Stimulated activated CD4-positive, alpha-beta T cell treated with anti-CD3 and anti-CD28 coated beads, TNF-alpha, amount 100 ng/mL, for 1 hour (primary cell): ENCODE measurements at places on chromosomes 7 and 10.

GRCh38 chr10:72746426-72747363 lies 54.8 kb downstream of the MCU start:
- no peak for DNase-seq

DNA sequence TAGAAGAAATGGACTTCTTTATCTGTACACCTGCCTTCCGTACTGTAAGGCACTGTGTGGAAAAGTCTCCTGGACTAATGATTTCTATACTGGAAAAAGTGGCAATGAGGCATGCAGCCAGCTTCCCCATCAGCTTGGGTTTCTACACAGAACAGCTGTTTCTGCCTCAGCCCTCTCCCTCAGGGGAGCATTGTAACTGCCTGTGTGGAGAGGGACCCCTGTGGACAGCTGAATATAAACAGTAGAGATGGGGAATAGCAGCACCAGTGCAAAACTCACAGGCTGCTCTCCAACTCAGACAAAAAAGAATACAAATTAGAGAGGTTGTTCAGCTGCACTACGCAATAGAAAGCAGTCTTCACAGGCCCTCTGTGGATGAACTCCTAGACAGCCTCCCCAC lies 451.3 kb upstream of the MBL2 start:
- no peak for DNase-seq

DNA sequence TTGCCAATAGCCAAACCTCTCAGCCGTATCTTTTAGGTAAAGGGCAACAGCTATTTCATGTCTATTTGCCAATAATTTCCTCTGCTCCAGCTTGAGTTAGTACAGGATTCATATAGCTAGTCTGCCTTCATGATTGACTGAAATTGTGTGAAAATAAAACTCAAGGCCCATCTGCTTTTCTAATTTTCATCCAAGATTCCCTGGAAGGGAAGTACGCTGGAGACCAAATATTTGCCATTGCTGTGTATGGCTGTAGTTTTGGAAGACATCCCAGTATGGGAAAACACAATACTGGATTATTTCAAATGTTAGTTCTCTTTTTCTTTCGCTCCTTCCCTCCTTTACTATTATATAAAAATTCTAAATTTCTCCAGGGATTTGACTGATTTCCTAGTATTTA lies 652.4 kb downstream of the CNTNAP2 start:
- DNase-seq = no peak

- DNase-seq = no peak
Measured at GRCh38 chr7:130887182-130887956, 153.4 kb upstream of the KLF14 start.

- DNase-seq = no peak
Measured at GRCh38 chr10:97689559-97690020, 2.5 kb upstream of the AVPI1 start.

- DNase-seq = no peak
Measured at GRCh38 chr10:37495415-37495814, 362.0 kb downstream of the ZNF248 start.

DNA sequence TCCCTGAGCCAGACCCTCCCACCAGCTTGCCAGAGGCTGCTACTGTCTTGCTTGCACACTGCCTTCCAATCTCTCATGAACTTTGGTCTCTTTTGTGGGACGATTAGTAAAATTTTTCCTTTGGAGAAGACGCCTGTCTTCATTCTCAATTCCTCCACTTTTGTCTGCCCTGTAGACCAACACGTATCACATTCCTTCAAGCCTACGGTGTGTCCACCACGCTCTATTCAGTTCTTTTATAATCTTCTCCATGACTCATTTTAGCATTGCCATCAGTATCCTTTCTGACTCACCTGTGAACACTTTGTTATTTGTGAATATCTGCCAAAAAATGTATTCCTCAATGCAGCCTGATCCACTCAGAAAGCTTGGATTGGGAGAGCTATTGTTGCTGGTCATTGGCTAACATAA lies 1.4 kb downstream of the GIMAP5 start:
- DNase-seq = no peak

DNA sequence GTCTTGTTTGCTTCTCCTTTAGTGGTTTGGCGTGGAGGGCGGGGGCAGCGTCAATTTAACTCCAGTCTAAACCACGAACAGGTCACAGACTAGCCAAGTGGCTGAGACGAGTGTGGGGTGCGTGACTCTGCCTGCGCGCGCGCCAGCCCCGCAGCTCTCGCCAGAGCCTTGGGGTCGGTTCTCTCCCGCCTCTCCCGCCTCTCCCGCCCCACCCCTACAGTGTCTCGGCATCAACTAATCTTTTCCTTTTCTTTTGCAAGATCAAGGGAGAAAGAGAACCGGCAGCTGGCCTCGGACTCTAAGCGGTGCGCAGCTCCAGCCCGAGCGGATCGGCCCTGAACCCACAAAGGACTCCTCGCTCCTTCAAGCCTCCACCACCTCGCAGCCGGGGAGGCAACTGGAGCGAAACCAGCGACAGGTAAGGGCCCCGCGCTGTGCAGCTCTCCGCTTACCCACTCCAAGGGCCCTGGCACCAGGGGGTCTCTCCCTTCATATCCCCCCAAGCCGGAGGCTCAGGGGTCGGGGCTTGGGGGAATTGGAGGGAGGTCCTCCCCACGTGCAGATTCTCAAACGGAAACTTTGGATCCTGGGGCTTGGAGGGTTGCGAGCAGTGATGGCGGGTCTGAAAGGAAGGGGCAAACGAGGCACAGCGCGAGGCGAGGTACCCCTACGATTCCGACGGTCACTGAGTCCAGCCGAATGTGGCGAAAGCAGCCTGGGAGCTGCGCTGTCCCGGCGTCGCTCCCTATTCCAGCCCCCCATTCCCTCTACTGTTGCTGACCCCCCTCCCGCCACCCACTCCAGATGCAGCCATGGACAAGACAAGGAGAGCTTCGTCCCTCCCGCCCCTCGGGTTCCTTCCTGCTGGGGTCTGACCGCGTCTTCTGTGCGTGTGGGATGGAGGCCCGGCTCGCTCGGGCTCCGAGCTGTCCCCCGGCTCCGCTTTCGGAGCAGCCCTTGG lies 829 bp downstream of the CHRM2 start:
- no peak for DNase-seq

- DNase-seq = no peak
Measured at GRCh38 chr10:73998929-73999691, 1.2 kb downstream of the VCL start.

GRCh38 chr10:30238836-30239235 lies 110.2 kb downstream of the MTPAP start:
- no peak for DNase-seq

- DNase-seq = no peak
Measured at GRCh38 chr10:23174074-23174976, 17.8 kb upstream of the PTF1A start.

GRCh38 chr7:84614821-84615501 lies 420.4 kb upstream of the SEMA3A start:
- DNase-seq = no peak

GRCh38 chr7:107173691-107174406 lies 5.0 kb downstream of the HBP1 start:
- DNase-seq = no peak

DNA sequence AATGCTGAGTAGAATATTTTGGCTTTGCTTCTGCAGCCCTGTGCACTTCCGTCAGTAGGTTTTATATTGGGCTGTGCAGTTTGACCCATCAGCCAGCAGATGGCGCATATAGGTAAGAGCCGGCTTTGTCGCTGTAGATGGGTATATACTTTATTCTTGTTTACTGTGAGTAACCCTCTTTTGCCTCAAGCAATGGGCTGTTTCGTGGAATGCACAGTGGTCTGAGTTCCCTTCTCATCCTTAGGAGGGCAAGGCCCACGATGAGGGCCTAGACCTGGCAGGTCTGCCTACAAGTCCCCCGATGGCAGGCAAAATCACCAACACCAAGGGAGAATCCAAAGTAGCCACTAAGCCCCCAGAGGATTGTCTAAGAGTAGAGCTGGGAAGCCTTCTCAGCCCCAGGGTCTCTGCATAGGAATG lies 1002.9 kb upstream of the KCND2 start:
- no peak for DNase-seq

DNA sequence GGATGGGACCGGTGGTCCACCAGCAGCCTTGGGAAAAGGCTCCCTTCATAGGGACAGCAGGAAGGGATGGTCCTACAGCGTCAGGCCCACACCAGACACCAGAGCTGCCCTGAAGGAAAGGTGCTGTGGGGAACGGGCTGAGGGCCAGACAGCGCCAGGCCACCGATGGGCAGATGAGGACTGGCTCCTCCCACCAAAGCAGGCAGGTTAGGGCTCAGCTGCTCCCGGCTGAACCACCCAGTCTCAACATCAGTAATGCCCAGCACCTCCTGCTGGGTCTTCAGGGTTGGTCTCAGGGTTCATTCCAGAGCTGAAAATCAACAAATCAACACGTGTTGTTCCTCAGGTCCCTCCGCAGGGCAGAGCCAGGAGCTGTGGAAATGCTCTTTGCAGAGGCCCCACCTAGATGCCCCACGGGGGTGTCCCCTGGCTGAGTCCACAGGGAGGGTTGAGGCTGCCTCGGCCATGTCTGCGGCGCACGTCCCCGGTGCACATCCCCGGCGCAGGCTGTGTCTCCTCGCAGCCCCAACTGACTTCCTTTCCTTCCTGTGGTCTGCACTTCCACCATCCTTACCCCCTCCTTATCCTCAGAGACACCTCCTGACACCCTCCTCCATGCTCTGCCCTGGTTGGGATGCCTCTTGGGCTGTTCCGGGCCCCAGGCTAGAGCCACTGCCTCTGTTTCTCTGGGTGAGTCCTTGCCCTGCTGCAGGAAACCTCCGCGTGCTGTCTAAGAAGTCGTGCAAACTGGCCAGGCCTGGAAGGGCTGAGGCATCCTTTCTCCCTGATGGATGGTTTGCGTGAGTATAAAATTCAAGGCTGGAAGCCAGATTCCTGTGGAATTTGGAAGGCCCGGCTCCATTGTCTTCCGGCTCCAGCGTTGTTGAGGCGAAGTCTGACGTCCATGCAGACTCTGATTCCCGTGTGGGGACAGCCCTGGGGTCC lies 32.8 kb upstream of the CFAP46 start:
- no peak for DNase-seq

- no peak for DNase-seq
Measured at GRCh38 chr7:1548438-1548831, 7.6 kb downstream of the TMEM184A start.

DNA sequence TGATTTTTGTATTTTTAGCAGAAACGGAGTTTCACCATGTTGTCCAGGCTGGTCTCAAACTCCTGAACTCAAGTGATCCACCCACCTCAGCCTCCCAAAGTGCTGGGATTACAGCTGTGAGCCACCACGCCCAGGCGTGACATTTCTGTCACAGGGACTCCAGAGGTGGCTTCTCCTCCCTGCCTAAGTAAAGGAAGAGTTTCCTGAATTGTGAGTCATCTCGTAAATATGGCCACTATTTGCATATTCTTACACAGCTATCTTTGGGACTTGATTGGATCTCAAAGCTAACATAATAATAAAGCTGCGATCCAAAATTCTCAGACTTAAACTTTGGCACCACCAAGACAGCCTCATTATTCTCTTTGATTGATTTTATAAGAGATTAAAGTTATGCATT lies 50.1 kb downstream of the ADARB2 start:
- DNase-seq = no peak

DNA sequence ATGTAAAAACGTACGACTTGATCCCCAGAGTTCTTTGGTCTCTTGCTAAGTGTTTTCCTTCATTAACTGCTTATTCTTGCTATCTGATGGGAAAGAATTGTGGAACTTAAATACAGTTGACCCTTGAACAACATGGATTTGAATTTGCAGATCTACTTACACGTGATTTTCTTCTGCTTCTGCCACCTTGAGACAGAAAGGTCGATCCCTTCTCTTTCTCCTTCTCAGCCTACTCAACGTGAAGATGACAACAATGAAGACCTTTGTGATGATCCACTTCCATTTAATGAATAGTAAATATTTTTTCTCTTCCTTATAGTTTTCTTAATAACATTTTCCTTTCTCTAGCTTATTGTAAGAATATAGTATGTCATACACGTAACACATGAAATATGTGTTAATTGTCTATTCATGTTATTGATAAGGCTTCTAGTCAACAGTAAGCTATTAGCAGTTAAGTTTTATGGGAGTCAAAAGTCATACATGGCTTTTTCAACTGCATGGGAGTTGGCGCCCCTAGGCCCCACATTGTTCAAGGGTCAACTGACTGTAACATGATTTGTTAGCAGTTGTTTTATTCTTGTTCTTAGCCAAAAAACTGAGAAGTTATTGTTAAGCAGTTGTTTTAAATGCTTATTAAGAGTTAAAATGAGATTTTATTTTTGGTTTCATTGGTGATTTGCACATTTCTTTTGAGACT lies 11.2 kb downstream of the MKLN1 start:
- DNase-seq = no peak

DNA sequence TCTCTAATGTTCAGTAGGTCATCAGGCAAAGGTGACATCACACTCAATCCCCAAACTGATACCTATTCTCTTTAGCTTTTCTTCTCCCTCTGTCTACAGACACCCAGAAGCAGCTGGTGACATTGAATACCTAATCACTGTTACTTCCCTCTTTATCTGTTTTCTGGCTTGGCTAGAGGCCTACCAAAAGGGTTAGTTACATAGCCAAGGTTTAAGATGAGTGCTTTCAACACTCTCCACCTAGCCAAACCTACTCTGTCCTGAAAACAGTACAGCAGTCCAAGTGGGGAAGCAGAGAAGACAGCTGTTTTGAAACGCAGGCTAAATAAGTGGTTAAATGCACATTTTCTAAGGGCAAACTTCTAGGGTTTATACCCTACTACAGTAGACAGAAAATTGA lies 39.4 kb downstream of the CCNJ start:
- no peak for DNase-seq

DNA sequence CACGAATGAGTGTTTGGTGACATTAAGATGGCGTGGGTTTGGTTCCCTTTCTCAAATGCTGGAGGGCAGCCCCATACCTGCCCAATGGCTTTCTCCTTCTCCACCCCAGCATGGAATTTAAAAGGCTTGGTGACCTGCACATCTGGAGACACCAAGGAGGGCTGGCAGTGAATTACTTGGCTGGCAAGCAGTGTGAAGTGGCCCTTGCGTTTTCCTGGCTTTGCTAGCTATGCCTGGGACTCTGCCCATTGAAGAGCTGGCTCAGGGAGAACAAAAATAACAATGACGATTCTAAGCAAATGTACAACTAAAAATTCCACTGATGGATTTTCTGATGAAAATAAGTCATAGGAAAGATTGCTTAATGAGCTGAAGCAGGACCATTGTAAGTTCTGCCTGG lies 203.7 kb downstream of the CYP26A1 start:
- no peak for DNase-seq
